ENCODE measurements at places on chromosomes 16 and 17.
A peak's percentile ranks its signal among the peaks of the same experiment; 100 is the strongest.

GRCh38 chr16:75304521-75305363, 53.3 kb upstream of the BCAR1 start:
- no peak for DNase-seq

DNA sequence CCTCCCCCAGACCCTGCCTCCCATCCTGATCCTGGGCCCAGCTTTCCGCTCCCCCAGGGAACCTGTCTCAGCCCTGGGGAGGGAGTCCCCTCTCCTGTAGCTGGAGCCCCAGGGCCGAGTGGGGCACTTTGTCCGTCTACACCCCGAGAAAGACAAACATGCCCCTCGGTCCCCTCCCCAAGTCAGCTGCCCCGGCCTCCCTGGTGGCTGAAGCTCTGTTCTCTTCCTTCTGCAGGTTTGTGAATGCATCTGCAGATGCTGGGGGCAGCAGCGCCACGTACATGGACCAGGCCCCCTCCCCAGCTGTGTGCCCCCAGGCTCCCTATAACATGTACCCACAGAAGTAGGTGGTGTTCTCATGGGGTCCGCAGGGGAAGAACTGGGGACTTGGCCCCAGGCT, 20.8 kb downstream of the STAT5A start:
- no peak for DNase-seq

DNA sequence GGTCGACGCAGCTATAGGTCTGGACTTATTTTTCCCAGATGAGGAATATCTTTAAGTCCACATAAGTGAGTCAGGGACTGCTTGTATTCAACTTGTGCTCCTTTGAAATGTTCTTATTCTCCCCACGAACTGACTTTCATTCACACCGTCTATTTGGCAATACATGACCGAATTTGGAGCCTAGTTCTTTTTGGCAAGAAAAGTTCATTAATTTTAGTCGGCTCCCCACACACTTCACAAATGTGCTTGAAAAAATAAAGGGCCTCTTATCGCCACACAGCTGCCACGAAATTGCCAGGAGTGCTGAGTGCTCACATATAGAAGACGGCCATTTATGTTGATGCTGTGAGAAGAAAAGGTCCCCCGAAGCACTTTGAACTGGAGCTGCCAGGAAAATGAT, 152.6 kb downstream of the PRKCA start:
- no peak for DNase-seq

DNA sequence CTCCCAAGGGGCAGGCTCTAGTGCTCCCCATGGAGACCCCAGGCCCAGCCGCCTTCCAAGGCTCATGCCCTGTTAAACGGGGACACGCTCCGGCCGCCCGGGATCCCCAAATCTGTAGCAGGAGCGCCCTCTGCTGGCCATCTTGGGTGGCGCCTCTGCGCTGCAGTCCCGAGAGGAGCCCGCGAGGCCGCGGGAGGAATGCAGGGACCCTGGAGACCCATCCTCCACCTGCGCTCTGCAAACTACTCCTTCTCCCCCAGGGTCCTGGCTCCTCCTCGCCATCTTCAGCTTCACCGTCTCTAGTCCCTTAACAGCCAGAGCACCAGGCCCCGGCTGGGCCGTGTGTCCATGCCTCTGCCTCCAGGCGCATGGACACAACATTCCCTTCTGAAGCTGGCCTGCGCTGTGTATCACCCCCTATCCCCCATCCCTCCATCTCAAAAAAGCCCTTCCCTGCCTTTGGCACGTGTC, 23.6 kb upstream of the KRT17 start:
- DNase-seq: peak; percentile 83

- DNase-seq: no peak
These were observed 7.3 kb downstream of the MFSD6L start for GRCh38 chr17:8791910-8792270.

DNA sequence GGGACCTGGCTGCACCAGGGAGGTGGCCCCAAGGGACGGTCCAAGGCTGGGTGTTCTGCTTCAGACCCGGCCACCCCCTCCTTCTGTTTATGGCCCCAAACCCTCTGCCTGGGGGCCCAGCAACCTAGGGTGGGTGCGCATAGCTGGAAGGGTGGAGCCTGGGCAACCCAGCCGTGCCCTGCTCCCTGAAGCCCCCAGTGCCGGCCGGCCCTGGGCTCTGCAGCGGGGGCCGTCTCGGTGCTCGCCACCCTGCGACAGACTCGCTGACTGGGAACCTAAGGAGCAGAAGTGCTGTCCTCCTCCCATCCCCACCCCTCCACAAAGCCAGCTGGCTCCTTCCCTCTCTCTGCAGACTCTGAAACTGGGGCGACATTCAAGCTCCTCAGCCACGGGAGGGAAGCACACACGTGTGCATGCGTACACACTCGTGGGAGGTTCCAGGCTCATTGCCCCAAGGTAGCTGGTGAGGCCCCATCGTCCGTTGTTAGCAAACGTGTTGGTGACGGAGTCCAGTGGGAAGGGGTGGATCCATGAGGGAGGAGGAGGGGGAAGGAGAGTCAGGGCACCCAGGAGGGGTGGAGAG, 43.4 kb downstream of the ENGASE start:
- no peak for DNase-seq

- no peak for DNase-seq
These were observed 19.5 kb downstream of the PCTP start for GRCh38 chr17:55770196-55770870.

GRCh38 chr17:80953471-80954315, 37.9 kb upstream of the CHMP6 start:
- no peak for DNase-seq

DNA sequence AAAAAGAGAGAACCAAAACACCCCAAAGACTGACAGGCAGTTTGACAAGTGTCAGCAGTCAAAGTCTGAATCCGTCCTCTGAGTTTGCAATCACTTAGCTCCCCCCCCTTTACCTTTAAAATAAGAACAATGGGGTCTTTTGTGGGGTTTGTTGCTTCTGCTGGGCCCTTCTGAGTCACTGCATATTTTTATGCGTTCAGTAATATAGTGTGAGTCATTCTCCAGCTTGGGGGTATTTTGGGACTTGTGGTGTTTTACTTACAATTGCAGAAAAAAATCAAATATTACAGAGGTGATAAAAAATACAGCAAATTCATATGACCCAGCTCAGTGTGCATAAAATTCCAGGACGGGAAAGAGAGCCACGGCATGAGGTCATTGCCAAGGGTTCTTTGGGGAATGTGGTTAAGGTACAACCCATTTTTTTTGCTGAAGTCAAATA, 120.1 kb downstream of the CYLD start:
- DNase-seq: no peak

DNA sequence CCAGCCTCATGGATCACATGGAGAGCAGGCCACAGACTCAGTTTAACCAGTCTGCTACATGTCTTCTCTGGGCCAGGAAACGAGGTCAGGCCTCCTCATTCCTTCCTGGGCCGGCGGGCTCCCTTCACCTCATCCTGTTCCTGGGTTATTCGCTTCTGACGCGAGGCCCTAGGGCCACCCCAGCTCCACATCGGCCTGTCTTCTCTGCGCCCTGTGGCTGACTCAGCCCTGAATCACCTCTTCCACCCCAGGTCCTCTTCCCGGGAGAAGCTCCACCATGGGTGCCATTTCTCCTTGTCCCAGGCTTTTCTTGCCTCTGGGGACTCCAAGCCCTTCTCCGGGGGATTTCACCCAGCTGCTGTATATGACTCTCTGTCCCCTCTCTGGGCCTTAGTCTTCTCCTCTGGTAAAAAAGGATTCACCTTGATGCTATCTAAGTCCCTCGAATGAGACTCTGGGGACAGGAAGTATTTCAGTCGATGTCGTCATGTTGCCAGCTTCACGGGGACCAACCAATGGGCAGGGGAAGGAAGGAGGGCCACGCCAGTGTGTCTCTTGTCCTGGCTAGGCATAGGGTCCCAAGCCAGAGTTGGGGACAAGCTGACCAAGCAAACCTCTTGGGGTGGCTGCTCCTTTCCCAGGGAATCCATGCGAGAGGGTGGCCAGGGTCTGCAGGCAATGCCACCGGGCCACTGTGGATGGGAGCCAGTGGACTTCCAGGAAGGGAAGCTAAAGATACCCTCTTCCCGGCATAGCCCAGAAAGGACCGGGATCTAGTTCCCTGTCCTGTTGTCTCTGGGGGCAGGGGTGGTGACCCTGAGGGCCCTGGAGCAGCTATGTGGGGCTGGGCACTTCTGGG, 58.7 kb downstream of the SOCS3 start:
- DNase-seq: no peak

DNA sequence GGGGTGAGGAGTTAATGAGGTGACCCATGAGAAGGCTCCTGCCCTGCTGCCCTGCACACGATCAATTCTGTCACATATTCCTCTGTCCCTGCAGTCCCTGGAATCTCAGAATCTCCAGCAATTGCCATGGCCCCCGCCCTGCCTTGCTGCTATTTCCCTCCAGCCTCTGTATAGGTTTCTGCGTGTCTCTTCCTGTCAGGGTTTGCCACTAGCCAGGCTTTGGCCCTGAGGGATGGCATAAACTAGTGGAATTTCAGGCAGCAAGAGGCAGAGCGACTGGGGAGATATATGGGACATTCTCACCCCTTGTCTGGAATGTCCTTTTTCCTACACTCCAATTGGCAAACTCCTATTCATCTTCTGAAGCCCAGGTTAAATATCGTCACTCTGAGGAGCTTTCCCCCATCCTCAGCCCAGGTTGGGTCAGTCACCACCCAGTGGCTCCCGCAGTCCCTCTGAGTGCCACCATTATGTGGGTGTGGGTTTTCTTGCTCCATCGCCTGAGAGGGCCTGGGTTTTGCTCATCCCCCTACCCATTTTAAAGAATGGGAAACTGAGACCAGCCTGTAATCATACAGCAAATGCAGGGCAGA, 15.5 kb upstream of the NATD1 start:
- DNase-seq: no peak

Measured in activated CD4-positive, alpha-beta T cell treated with anti-CD3 and anti-CD28 coated beads for 4 hours (primary cell).